ENCODE measurements at places on chromosomes 5 and 9.
A peak's percentile ranks its signal among the peaks of the same experiment; 100 is the strongest.

GRCh38 chr9:105076729-105077128, 148.8 kb upstream of the ABCA1 start:
- no peak overlapping the region for H3K4me3 ChIP-seq
- H3K36me3 ChIP-seq, result no peaks in the 10 kb centered on the region
- no peaks in the 10 kb centered on the region for H3K4me1 ChIP-seq
- H3K27me3 ChIP-seq, result no peaks in the 10 kb centered on the region

DNA sequence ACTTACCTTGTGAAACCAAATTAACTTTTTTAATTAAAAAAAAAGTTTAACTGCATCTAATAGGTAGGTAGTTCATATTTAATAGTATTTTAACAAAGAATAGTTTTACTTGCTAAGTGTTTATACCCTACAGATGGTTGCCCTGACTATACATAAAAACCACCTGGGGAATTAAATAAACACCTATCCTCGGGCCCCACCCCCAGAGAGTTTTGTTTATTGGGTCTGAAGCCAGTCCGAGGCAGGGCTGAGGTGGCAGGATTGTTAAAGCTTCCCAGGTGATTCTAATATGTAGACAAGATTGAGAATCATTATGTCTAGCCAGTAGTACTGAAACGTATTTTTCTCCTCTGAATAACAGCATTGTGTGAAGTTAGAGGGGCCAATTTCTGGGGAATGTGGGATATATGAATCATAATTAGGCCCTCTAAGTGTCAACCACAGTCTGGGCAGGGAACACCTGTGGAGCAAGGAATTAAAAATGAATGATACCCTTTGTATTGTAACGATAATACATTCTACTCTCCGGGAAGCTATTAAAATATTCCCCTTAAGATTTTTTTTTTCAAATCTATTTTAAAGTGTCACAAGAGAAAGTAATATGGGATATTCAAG, 5.6 kb upstream of the PAM start:
- no peak for DNase-seq
- H3K4me3 ChIP-seq, result no peak overlapping the region
- no peaks in the 10 kb centered on the region for H3K27me3 ChIP-seq
- no peaks in the 10 kb centered on the region for H3K36me3 ChIP-seq
- no peak overlapping the region for H3K27ac ChIP-seq
- no peaks in the 10 kb centered on the region for H3K4me1 ChIP-seq

DNA sequence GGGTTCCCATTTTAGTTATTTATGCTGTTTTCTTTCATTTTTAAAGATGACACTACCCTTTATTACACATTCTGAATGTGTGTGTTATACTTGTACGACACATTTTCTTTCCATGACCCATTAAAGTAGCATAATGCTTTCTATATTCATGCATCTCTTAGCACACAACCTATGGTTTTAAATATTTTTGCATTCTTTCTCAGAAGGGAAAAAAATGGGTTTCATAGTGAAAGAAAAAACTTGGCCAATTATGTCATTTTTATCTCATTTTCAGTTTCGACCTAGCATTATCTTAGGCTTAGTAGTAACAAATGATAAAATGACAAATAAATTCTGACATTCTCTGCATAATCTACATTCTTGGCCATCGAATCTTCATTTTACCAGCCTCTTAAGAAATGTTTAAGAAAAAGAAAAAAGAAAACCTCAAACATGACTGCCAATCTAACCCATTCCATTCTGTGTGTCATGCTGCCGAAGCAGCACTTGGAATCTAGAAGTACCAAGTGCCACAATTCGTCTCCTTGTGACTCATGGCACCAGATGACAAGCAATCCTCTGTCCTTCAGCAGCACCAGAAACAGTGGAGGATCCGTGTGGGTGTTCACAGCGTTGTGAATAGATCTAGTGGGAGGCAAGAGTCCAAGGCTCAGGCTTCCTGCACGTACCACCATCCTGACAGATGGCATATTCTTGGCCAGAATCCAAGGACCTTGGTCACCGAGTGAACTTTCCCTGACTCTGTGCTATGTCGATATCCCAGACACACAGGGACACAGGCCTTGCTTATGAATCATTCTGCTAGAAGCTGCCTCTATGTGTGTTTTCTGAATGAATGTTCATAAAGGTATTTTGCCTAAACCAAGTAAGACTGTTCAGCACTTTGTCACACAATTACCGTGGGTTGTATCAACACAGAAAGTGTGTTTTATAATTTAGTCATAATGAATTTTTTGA, 502.7 kb downstream of the NR2F1-AS1 start:
- DNase-seq, result no peak
- H3K4me1 ChIP-seq, result peaks cover 19% of the 10 kb centered on the region
- H3K4me3 ChIP-seq, result peak overlapping the region; percentile 26
- no peaks in the 10 kb centered on the region for H3K27me3 ChIP-seq

DNA sequence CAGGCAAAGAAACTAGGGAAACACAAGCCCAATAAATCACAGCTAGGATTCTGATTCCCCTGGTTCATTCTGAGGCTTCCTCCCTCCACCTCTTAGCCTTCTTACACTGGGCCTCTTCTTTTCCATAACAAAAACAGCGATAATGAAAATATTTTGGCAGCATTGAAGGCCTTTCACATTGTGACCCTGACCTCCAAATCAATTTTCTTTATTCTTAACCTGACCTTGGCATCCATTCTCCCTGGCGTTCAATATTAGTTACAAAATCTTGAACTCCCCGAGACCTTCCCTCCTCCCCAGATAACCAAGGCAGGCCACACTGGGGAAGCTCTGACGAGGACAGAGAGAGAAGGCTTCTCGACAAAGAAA, 399.9 kb downstream of the ZSWIM6 start:
- no peak for DNase-seq
- H3K4me3 ChIP-seq, result no peak overlapping the region
- H3K4me1 ChIP-seq, result no peaks in the 10 kb centered on the region

DNA sequence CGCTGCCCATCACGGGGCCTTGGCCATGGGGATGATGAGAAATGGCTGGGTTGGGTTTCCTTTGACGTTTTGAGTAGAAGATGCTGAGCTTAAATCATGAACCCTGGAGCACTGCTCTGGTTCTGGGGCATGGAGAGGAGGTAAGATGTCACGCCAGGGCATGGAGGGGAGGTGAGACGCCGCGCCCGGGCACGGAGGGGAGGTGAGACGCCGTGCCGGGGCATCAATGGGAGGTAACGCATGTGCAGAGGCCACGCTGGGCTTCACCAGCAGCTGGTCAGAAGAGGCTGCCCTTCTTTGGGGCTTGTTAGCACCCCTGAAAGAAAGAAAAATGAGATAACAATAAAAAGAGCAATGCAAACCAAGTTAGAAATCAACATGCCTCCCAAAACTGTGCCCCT, 322.5 kb upstream of the IRX4 start:
- no peaks in the 10 kb centered on the region for H3K4me1 ChIP-seq
- H3K4me3 ChIP-seq, result no peak overlapping the region
- no peak overlapping the region for H3K27ac ChIP-seq
- H3K36me3 ChIP-seq, result no peaks in the 10 kb centered on the region
- H3K27me3 ChIP-seq, result no peaks in the 10 kb centered on the region

Measured in tibial artery (tissue), 4 donors.